Activated naive CD4-positive, alpha-beta T cell treated with anti-CD3 and anti-CD28 coated beads for 36 hours (primary cell): ENCODE measurements at places on chromosomes 2 and 18. TPM values are rescaled to one million over a fixed set of nuclear protein-coding genes. Genes with fewer than 3 reads are reported as not detected.
A peak's percentile ranks its signal among the peaks of the same experiment; 100 is the strongest.

DNA sequence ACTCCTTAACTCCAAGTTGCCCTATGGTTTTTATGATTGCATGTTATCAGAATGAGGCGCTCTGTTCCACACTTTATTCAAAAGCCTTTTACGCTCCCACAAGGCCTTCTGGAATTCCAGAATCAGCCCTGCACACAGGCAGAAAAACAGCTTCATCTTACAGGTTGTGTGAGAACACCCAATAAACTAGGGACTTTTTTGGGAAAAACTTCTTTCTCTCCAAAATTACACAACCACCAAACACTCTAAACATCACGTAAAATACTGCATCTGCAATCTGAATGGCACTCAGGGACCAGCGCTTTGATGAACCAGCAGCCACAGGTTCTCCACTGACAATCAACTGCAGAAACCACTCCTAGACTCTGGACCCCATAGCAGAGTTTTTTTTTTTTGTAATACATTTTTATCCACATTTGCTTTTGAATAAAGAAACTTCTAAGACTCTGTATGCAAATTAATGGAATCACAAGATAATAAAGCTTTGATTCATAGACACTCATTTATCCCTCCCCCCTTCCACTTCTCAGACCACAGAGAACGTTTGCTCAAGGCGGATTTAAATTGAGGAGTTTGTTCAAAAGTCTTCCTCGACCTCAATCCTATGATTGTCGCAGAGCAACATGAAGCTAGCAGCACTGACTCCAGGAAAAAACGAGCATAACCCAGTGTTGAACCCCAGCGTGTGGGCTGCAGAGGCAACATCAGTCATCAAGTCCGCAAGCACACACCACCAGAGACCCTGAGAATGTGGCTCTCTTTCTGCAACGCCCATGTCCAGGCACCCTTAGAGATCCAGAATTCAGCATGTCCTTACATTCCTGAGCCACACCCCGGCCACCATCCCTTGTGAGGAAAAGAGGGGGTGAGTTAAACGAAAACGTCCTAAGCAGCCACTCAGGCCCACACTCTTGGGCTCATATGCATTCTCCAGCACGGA lies 116.5 kb downstream of the MBP start:
- DNase-seq: no peak

- DNase-seq: no peak
Observed at GRCh38 chr2:120105360-120105759, 92.5 kb downstream of the EPB41L5 start.

GRCh38 chr18:54254265-54254758 lies 15.0 kb upstream of the POLI start:
- no peak for DNase-seq

PROKR1 gene
- not detected for total RNA-seq

FZD7 gene
- 0.43 TPM for total RNA-seq

- no peak for DNase-seq
Observed at GRCh38 chr2:45892757-45893156, 241.3 kb downstream of the PRKCE start.

BMPR2 gene
- total RNA-seq: 4.2 TPM

- DNase-seq: no peak
Observed at GRCh38 chr2:240368781-240369331, 66.6 kb upstream of the GPC1 start.

GRCh38 chr2:105723431-105723830 lies 21.3 kb upstream of the NCK2 start:
- DNase-seq: no peak

C1GALT1C1L gene
- total RNA-seq: not detected

GRCh38 chr2:1414121-1414520 lies 858 bp downstream of the TPO start:
- no peak for DNase-seq

CHRNG gene
- total RNA-seq: not detected

DSC3 gene
- not detected for total RNA-seq

UGT1A1 gene
- not detected for total RNA-seq

NGEF gene
- 0.12 TPM for total RNA-seq

DNA sequence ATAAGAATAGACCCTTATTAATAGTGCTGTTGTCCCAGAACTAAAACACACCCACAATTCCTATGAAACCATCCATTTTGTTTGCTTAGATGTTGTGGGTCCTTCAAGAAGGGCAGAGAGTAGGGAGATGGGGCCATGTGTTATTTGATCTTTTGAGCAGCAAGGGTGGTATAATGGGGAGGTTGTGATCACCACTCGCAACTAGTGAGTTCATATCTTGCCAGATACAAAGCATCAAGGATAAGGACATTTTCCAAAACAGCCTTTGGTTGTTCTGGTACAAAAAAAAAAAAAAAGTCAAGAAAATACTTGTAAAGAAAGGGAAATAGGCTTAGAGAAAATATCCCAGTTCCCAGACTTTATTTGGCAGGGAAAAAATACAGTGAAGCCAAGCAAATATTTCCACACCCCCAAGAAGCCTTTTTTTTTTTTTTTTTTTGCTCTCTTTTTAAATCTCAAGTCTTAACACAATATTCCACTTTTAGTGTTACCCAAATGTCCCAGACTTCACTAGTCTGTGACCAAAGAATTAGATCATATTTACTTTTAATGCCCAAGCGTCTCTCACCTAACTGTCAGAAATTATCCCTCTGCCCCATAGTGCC lies 54.1 kb downstream of the ANTXR1 start:
- no peak for DNase-seq

DNA sequence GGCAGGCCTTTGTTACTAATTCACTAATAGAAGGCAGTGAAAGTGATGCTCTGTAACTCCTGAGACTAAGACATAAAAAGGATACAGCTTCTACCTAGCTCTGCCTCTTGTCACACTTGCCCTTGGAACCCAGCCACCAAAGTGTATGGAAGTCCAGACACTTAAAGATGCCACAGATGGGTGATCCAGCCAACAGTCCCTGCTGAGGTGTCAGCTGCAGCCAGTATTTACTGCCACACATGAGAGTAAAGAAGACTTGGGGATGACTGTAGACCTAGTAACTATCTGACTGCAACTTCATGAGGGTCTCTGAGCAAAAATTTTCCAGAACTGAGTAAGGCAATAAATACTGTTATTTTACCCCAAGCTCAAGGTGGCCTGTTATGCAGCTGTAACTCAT lies 8.8 kb downstream of the IMMT start:
- peak; percentile 42 for DNase-seq

GRCh38 chr2:177882501-177882900 lies 190.1 kb downstream of the PDE11A start:
- no peak for DNase-seq

GRCh38 chr2:79936715-79937114 lies 367.8 kb downstream of the LRRTM1 start:
- no peak for DNase-seq

DNA sequence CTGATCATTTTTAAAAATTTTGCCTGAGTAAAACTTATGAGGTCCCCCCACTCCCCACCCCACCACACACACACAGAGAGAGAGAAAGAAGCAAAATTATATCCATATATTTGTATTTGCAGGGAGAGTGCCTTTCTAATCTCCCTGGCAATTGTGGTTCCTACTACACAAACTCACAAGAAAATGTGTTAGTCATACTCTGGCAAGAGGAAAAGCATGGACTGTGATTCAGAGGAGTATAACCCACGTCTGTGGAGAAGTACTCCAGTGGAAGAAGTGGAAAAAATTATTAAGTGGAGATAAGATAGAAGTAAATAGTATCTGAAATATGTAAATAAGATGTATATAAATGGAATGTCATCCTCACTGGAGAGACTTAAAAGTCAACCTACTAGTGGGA lies 114.0 kb downstream of the DSEL start:
- no peak for DNase-seq

NAT8 gene
- total RNA-seq: not detected

GRCh38 chr2:240426845-240427721 lies 8.4 kb upstream of the GPC1 start:
- DNase-seq: peak; percentile 30

- DNase-seq: no peak
Observed at GRCh38 chr2:230938516-230939065, 13.5 kb upstream of the GPR55 start.

GRCh38 chr2:225487878-225488416 lies 88.4 kb downstream of the NYAP2 start:
- no peak for DNase-seq

- no peak for DNase-seq
Observed at GRCh38 chr2:151037434-151037833, 224.2 kb downstream of the RBM43 start.

METTL8 gene
- total RNA-seq: 32.9 TPM

CXCR1 gene
- total RNA-seq: not detected

GRCh38 chr2:174052584-174052976 lies 87.4 kb upstream of the SP3 start:
- no peak for DNase-seq

DNA sequence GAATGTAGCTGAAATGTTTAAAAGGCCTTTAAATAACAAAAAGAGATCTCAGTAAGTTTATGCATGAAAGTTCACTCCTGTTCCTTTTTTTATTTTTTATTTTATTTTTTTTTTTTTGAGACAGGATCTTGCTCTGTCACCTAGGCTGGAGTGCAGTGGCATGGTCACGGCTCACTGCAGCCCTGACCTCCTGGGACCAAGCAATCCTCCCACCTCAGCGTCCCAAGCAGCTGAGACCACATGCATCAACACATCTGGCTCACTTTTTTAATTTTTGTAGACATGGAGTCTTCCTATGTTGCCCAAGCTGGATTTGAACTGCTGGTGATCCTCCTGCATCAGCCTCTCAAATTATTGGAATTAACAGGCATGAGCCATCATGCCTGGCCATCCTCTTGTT lies 84.3 kb downstream of the KANSL1L start:
- DNase-seq: no peak

ANKRD62 gene
- not detected for total RNA-seq

- DNase-seq: no peak
Observed at GRCh38 chr2:113276216-113276760, 2.4 kb downstream of the PAX8 start.

GRCh38 chr2:72051971-72052505 lies 95.6 kb downstream of the CYP26B1 start:
- DNase-seq: no peak

DNA sequence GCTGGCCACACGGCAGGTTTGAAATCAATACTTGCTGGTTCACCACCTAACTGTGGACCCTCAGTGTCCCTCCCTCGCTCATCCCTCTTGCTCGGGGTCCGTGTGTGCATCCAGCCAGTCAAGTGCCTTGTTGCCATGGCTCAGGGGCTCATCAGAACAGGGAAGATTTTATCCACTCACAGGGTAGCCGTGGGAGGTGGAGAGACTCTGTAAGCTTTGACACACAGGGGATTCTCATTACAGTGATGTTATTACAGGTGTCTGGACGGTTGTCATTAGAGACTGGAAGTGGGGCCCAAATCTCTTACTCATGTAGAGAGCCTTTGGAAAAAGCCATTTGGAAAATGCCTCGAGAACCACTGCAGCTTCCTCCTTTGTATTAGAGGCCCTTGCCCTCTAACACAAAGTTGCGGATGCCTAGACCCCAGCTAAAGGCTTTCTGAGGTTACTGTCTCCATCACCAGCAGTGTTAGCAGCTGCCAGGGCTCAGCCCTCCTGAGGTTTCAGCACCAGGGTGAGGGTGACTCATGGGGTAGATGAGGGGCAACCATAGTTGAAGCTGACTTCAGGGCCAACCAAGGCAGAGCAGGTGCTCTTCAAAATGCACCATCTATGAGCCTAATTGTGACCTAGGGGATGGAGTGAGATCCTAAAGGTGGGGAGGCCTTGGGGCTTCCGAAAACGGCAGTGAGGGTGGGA lies 195.6 kb downstream of the CLIP4 start:
- DNase-seq: no peak

DNA sequence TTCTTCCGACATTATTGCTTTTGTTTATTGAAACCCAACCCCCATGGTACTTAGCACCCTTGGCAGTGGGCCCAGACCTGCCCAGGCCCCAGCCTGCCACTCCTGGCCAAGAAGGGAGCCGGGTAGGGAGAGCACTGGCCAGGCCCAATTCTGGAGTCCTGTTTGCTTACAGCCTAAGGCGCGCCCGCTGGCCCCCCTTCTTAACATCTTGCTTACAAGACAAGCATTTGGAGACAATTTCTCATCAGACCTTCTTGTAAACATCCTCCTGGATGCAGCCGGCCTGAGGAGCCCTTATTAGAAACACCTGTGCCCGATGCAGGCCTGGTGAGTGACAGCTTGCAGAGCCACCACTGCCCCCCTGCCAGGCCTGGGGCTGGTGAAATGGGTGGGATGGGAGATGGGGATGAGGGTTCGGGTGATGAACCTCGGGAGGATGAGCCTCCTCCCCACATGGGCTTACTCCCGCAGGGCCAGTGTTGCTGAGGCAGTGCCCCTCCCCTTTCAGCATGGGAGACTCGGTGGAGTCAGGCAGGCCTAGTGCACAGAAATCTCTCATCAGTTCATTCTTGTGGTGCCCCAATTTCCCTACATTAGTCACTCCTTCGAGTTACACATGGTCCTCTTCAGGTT lies 217.5 kb downstream of the CYP26B1 start:
- no peak for DNase-seq

- DNase-seq: no peak
Observed at GRCh38 chr2:122145856-122146255, 390.4 kb downstream of the TSN start.

DNA sequence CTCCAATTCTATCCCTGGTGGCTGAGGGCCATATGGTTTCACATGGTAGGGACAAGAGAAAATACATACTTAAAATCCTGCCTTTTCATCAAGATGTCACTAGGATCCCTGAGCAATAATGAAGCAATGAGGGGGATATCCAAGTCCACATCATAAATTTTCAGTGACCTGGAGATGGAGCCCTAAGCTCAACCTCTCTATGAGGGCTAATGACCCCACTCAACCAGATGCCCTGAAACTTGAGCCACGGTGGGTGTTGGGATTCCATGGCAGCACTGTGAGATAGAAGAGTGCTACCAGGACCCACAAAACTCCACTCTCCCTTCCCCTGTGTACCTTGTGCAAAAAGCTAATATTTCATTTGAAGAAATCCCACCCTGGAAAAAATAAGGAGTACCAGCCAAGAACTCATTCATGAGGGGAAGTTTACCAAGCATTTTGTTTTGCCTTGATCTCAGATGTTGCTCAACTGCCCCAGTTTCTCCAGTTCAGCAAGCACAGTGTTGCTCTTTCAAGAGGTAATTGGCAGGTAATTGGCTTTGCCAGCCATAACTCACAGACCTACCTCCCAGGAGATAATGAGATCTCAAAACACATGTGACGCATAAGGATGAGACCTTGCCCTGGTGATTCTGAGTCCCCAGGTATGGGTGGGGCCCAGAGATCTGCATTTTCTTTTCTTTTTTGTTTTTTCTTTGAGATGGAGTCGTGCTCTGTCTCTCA lies 51.0 kb upstream of the TTC39C start:
- DNase-seq: no peak

- no peak for DNase-seq
Observed at GRCh38 chr18:44781886-44782285, 101.2 kb downstream of the SETBP1 start.

DNA sequence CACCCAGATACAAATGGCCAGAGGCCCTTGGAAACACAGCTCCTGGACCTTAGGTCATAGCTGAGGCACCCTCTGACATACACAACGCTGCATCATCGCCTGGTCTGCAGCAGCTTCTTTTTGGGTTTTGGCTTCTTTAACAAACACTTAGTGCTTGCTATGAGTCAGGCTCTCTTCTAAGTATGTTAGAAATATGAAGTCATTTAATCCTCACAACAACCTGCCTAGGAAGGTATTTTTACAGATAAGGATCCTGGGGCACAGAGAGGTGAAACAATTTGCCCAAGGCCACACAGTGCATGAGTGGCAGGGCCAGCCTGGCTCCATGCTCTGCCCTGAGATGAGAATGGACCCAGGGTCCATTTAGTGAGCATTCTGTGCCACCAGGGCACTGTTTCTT lies 96.6 kb downstream of the TMEM17 start:
- no peak for DNase-seq

MAP4K3 gene
- total RNA-seq: 12.0 TPM
